ENCODE measurements at places on chromosomes 2 and 18.

- DNase-seq = no peak
These were observed 78.7 kb downstream of the ABCA12 start for GRCh38 chr2:215059724-215060123.

DNA sequence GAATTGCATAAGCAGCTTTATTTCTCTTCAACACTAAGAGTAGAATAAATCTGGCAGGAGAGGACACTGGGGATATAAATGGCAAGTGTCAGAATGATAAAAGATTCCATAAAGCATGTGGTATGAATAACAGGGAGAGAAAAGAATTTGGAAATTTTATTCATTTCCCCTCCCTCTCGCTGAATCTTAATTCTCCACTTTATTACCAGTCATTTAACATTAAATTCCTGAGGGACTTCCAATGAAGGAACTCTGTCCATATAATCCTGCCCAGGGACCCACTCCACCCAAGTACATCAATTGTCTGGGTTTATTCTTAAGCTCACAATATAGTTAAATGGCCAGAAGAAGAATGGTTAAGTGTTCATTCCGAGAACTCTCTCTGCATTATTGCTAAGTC lies 197.7 kb upstream of the MGAT5 start:
- no peak for DNase-seq

GRCh38 chr2:194735837-194736542 lies 921.0 kb upstream of the SLC39A10 start:
- no peak for DNase-seq

DNA sequence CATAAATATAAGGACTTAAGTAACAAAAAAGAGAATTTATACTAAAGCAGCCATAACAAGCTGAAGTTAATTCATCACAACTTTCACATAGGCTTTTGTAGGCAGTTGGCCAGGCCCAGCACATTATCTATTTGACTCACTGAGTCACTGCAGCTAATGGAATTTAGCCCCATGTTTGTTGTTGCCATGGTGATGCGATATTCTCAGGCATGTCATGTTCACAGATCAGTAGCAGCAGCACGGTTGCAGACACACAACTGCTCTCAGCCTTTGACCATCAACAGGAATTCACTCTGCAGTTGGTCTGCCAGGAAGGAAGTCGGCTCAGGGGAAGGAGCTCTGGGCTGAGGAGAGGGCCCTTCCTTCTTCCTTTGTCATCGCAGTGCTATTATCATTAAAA lies 639.8 kb downstream of the TMEM182 start:
- no peak for DNase-seq

- DNase-seq = no peak
These were observed 33.4 kb upstream of the PNO1 start for GRCh38 chr2:68124321-68124720.

DNA sequence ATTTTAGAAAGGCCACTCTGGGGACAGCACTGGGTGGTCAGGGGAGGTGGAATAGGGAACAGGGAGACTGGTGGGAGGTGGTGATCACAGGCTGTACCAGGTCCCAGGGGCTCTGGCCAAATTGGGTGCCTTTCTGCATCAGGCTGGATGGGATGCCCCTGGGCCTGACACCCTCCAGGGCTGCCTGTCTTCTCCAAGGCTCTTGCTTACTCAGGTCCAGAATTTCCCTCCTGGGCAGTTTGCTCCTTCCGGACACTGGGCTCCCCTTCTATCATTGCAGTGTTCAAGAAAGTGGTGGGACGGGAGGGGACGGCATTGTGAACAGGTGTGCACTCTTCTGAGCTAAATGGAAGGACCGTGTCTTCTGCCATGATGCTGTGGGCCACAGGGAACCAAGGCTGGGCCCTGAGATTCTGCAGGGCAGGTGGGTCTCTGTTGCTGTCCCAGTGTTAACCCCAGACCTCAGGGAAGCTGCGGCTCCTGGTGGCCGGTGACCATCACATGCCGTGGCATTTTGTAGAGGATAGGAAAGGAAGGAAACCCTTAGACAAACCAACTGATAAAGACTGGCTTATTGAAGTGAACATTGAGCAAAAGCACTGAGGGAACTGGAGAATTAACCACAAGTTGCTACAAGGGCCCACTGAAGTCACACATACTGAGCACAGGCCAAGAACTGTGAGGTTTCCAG lies 93.7 kb upstream of the HS6ST1 start:
- no peak for DNase-seq

DNA sequence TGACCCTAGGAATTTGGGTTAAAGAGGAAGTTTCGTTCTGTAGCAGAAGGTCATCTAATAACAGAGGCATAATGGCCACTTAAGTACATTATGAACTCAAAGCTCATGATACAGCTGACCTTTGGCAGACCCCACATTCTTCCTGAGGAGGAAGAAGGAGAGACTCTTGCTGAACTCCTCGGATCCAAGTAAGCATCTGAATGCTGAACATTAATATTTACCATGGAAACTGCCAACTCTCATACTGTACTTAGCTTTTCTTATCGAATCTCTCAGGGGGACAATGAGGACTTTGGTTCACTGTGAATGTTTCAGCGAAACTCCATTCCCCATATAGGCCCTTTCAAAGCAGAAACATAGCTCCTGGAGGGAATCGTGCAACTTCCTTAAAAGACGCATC lies 781.4 kb upstream of the GYPC start:
- DNase-seq = no peak

DNA sequence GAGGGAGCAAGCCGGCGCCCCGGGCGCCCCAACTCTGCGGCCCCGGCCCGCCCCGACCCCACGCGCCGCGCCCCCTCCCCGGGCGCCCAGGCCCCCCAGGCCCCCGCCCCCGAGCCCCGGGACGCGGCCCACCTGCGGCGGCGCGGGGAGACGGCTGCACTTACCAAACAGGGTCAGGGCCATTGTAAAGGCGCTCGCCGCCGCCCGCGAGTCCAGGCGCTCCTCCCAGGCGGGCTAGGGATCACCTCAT lies 526 bp downstream of the CHN1 start:
- DNase-seq = no peak

DNA sequence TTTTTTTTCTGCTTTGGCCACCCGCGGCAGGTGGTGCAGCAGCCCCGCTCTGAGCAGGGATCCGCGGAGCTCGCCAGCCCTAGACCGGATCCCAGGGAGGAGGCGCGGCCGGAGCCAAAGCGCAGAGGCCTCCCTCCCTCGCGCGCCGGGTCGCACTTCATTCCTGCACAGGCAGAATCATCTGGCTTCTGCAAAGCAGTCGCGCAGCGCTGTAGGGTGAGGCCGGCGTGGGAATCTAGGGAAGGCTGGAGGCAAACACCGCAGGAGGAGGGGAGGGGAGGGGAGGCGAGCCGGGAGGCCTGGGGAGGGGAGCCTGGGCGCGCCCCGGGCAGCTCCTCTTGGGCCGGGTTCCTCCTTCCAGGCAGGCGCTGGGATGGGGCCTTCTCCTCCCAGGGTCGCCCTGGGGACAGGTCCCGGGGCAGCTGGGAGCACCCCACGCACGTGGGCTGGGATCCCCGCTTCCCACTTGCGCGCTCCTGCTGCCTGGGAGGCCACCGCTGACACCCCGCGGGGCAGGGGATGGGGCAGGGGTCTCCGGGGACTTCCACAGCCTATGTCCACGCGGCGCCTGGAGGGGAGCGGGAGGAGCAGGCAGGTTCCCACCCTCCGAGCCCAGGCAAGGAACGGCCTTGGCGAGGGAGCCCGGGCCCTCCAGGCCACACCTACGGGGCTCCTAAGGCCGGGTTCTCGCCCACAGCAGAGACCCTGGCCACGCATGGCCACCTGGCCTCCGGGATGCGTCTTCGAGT lies 45.0 kb downstream of the MBP start:
- DNase-seq = no peak

All from AG09319 (cell line).